Urinary bladder (tissue), 4 donors: ENCODE measurements at places on chromosomes 4 and X.

GRCh38 chrX:151359931-151360871, 36.8 kb upstream of the VMA21 start:
- DNase-seq: no peak

- no peak for DNase-seq
These were observed 8.3 kb downstream of the NAP1L2 start for GRCh38 chrX:73206366-73206765.

DNA sequence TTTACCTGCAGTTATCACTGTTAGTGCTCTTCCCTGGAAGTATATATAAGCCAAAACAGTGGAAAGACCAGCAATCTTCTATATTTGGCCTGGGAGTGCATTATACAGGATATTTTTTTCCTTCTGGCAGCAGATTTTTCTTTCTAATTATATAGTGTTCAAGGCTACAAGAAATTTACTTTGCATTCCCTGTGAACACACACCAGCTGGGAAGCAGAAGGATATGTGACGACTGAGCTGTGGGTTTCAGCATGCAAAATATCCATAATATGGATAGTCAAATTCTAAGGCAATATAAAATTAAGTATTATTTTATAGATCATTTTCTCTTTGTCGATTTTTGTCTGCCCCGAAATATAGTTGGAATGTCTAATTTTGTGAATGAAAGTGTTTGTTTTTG, 31.2 kb downstream of the GUCY1B1 start:
- no peak for DNase-seq

DNA sequence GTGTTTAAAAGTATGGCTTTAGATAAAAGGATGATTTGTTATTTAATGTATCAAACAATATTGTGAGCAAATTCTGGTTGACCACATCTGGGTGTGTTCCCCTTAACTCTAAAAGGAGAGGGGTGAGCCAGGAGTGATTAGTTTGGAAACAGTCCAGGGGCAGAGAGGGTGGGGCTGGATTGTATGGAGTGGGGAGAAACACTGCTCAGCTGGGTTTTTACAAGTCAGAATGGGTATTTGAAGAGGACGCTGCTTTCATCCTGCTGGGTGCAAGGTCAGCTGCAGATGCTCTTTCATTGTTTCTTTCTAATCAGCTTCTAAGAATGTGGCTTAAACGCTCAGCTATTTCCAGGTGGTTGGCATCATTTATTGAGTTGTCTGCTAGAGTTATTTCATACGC, 82.8 kb upstream of the LIMCH1 start:
- DNase-seq: no peak

DNA sequence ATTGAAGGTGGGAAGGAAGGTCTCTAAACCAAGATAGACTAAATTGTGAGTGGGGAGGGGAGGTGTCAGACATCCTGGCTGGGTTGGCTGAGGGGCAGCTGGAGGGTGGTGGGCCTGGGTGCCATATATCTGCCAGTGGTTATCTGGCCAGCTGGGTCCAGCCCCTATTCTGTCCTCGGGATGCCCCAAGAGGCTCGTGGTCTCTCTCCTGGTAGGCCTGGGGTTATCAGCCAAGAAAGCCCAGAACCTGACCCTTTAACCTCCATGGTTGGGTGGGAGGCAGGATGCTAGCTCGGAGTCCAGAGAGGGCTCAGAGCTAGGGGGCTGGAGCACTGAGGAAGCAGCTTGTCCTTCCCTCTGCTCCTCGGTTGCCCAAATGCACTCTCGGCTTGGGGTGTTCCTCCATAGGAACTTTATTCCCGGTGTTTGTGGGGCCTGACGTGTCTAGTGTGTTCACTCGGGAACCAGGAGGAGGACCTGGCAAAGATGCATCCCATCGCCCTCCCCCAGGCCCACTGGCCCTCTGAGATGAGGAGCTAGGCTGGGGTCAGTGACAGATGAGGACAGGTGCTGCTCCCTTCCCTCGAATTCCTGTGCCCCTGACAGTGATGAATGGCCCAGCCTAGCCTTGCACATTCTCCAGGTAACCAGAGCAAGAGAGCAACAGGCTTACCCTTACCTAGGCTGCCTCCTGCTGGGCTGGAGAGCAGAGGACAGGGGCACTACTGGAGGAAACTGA, 5.2 kb upstream of the EFNB1 start:
- DNase-seq: no peak

GRCh38 chrX:108437349-108438109, 693 bp downstream of the COL4A6 start:
- DNase-seq: no peak

GRCh38 chr4:87035881-87036509, 101.2 kb downstream of the AFF1 start:
- DNase-seq: no peak

DNA sequence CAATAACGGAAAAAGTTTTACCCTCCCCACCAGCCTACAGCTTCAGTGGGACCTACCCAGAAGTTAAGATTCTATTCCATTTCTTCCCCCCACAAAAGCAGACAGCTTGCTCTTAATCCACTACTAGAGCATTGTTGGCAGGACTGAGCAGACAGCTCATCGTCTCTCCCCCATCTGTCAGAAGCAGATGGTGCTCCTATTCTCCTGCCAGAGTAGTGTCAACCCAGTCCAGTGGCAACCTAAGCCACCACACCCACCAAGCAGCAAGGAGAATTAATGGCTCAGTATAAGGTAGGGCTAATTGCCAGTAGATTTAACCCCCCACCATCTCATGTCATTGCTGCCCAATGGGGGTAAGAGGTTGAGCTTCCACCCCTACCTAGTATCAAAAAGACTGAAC, 62.0 kb downstream of the AWAT2 start:
- DNase-seq: no peak

DNA sequence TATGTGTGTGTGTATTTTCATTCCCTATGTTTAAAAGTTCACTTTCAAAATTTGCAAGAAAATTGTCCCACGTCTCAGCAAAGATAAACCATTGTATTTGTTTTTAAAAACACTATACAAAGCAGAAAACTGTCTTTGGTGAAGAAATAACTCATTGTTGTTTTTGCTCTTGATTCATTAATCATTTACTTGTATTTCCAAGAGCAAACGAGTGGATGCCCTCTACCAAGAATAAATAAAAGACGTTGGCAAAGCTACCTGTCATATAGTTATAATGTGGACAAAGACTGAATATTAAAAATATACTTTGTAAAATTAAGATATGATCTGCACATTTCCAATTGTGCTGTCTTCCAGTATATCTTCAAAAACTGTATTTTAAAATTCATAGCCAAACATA, 210.9 kb upstream of the NDST3 start:
- DNase-seq: no peak

DNA sequence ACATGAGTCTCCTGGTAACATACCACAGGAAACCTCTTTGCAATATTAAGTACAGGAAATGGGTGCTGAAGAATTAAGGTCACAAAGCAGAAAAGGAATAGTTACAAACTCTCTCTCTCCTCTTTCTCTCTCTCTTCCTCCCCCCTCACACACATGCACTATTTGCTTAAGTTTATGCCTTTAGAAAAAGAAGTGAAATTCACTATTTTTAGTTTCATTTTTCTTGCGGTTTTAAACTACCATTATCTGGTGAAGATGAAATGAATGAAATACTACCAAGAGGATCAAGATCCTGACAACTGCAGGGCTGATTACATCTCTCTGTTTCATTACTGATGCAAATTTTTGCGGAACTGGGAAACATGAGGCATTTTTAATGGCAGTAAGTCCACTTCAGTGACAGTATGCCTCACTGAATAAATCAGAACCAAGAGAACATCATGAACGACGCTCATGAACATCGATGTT, 64.3 kb upstream of the FTHL17 start:
- DNase-seq: no peak

DNA sequence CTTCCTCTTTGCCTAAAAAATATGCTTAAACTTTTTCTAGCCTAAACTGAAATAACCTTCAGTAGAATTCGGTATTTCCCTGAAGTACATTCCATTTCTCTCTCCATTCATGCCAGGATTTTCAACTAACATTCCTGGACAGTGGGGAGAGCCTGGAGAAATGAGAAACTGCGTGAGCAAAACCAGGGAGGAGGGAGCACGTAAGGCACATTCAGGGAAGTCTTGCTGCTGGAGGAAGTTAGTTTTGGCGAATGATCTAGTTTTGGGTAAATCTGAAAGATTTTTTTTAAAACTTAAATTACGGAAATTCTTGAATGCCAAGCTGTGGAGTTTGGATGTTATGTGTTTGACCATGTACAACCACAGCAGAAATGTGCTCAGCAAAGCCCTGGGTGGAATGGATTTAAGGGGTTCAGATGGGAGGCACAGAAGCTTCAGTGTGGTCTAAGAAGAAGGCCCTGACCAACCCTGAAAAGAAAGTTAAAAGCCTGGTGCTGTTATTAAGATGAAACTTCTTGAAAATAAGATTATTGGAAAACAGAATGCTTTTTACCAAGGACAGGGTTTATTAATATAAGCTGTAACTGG, 347.8 kb downstream of the ANK2 start:
- DNase-seq: no peak

GRCh38 chr4:53706422-53707032, 115.2 kb upstream of the LNX1 start:
- DNase-seq: no peak

DNA sequence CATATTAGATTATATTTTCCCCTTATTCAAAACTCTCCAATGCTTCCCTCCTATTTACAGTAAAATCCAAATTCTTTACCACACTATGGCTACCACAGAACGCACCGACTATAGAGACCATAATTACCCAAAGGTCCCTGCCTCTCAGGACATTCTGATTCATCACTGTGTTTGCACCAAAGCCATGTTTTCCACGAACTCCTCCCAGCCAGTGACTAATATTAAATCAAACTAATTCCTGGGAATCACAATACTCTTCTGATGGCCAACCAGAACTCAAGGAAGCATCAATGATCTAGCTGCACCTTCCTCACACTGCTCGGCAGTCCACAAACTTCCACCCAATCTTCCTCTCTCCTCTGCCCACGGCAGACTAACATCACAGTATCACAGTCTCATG, 24.2 kb upstream of the EDNRA start:
- DNase-seq: no peak
